ENCODE measurements at places on chromosomes 4 and X.

GRCh38 chr4:28228561-28229491 lies 1368.2 kb downstream of the STIM2 start:
- DNase-seq: no peak

GRCh38 chr4:168451744-168452390 lies 28.4 kb downstream of the DDX60L start:
- DNase-seq: peak; percentile 17

GRCh38 chr4:112277705-112278448 lies 7.8 kb downstream of the TIFA start:
- no peak for DNase-seq

GRCh38 chrX:112759512-112759911 lies 79.8 kb upstream of the LHFPL1 start:
- DNase-seq: no peak

- no peak for DNase-seq
These were observed 15.9 kb downstream of the CCDC149 start for GRCh38 chr4:24896977-24897376.

DNA sequence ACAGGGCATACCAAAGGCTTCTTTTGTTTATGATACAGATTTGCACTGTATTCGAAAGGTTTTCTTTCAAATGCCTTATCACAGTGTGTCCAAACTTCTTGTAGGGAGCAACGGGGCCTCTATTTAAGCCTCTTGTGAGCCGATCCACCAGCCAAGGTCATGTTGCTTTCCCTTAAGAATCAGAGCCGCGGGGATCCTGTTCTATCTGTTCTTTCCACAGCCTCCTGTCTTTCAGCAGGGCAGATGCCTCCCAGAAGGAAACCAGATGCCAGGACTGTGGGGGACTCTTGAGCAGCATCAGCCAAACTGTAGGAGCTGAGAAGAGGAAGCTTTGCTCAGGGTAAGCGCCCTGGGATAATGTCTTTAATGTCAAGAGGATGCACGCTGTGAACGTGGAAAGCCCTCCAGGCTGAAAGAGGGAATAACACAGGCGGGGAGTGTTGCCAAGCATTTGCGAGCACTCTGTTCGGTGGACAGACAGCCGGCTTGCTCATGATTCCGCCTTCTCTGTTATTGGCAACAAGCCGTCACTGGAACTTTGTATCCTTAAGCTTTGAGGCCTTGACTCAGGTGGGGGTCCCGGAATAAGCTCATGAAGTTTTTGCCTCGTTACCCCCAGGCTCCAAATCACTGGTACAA lies 279.8 kb upstream of the FRG1 start:
- no peak for DNase-seq

DNA sequence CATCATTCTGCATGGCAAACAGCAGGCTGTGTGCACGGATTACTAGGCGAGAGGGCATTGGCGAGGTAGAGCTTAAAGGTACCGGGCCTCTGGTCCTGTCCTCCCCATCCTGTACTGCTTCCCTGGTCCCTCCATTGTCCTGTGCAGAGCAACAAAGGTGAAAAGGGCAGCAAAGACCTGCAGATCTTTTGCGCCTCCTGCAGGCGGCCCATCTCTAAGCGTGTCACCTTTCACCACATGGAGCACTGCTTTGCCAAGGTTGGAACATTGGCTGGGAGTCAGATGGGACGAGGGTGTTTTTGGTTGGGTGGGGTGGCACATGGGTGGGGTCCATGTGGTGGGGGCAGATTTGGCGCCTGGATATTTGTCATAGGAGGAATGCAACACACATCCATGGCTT lies 64.7 kb upstream of the UXT start:
- DNase-seq: no peak

GRCh38 chr4:97643179-97643578 lies 500.1 kb downstream of the STPG2 start:
- DNase-seq: no peak

- DNase-seq: peak; percentile 89
These were observed 68.5 kb downstream of the SPINK2 start for GRCh38 chr4:56752985-56753384.

GRCh38 chrX:150696331-150696730 lies 3.1 kb downstream of the MTMR1 start:
- no peak for DNase-seq

- no peak for DNase-seq
These were observed 16.6 kb downstream of the KIAA0232 start for GRCh38 chr4:6799091-6799490.

- DNase-seq: peak; percentile 46
These were observed 133.3 kb downstream of the PJA1 start for GRCh38 chrX:69031971-69032391.

- no peak for DNase-seq
These were observed 108.7 kb upstream of the FUNDC1 start for GRCh38 chrX:44651358-44651757.
